AG09319 (cell line): ENCODE measurements at places on chromosomes 4 and X.

DNA sequence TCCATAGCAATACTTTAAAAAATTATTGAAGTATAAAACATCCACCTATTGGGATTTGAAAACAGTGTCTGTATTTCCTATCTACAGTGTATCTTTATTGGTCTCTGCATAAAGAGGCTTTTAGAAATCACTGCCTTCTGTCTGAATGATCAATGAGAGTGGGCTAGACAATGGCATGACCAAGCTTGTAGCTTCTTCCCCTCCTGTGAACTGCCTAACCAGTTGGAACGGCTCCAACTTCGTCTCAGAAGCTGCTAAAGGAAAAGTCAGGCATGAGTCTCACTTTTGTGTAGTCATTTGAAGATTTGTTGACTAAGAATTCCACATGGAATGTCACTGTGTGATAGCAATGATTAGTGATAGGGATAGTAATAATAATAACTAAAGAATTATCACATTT is 64.2 kb downstream of the INTS12 start:
- no peak for DNase-seq

DNA sequence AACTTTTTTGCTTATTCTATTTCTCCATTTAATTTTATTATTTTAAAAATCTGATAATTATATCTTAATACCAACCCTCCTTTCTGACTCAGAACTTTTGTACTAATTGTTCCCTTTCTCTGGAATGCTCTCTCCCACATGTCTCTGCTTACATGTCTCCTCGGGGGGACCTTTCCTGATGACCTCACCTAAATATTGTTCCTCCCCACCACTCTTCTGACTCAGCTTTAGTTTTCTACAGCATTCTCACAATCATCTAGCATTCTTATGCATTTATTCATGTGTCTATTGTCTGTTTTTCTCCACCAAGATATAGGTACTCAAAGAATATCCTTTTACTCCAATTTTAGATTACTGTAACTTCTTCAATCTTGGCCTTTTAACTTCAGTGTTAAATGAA is 128.7 kb downstream of the MSL3 start:
- DNase-seq = no peak

DNA sequence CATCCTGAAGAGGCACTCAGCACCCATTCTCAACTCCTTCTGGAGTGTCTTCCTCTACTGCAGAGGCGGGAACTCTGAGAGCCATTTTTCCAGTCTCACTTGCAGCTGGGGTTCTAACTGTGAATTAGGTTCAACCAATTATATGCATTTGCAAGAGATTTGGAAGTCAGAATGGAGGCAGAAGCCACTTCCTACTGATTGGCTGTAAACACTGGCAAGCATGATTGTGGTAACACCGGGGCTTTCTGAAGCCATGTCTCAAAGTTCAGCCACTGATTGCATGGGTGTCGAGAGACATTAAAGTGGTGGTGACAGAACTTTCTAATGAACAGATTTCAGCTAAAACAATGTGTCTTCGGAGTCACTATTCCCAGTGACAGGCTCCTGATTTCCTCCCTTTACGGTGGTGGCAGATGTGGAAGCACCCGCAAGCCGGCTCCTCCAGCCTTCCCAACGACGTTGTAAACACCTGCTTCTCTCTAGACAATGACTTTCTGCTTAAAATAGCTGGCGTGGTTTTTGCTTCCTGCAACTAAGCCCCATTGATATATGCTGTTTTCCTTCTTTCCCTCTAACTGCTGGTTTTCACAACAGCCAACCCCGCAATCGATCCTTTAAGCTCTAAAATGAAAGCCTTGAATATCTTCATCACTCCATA is 92.0 kb downstream of the IRF2 start:
- no peak for DNase-seq

- DNase-seq = no peak
These were observed 202.0 kb downstream of the RRAGB start for GRCh38 chrX:55919367-55920221.

GRCh38 chrX:105533951-105534350 is 288.4 kb upstream of the NRK start:
- no peak for DNase-seq

DNA sequence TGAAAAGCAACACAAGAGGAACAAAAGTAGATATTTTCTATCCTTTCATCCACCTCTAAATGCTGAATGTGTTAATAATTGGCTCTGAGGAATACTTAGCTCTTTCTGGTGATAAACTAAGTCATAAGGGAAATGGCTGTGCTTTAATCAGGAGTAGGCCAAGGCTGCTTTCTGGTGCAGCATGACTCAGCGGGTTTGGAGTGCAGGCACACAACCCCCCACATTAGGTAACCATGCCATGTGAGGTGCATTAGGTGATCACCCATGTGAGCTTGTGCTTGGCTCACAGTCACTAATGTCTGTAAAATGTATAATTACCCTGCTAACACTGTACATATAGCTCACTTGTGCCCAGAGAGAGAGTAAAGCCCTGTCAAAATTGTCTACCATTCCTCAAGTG is 57.2 kb downstream of the USP38 start:
- DNase-seq = no peak

GRCh38 chr4:112053825-112054350 is 91.4 kb upstream of the FAM241A start:
- DNase-seq = no peak

DNA sequence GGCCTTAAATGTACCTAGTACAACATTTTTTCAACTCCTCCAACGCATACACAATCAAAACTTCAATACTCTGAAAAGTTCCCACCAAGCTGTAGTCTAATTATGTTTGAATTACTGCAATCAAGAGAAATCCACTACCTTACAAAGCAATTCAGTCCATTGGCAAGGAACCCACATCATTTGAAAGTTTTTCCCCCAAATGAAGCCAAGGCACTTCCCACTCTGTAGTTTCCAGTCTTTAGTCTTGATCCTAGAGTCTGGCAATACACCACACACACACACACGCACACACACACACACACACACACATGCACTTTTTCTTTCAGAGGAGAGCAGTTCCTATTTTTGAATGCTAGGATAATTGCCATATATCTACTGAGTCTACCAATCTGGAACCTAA is 79.6 kb downstream of the ANTXR2 start:
- no peak for DNase-seq
